ENCODE measurements at places on chromosomes 16 and 17.

DNA sequence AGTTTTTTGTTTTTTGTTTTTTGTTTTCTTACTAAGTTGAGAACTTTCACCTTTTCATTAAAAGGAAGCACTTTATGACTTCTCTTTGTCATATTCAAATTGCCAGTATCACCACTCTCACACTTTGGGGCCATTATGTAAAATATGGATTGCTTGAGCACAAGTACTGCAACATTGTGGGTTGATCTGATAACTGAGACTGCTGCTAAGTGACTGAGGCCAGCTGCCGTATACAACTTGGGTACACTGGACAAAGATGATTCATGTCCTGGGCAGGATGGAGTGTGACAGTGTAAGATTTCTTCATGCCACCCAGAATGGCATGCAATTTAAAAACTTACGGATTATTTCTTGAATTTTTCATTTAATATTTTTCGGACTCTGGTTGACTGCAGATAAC is 7.8 kb downstream of the TTC19 start:
- no peak for DNase-seq

DNA sequence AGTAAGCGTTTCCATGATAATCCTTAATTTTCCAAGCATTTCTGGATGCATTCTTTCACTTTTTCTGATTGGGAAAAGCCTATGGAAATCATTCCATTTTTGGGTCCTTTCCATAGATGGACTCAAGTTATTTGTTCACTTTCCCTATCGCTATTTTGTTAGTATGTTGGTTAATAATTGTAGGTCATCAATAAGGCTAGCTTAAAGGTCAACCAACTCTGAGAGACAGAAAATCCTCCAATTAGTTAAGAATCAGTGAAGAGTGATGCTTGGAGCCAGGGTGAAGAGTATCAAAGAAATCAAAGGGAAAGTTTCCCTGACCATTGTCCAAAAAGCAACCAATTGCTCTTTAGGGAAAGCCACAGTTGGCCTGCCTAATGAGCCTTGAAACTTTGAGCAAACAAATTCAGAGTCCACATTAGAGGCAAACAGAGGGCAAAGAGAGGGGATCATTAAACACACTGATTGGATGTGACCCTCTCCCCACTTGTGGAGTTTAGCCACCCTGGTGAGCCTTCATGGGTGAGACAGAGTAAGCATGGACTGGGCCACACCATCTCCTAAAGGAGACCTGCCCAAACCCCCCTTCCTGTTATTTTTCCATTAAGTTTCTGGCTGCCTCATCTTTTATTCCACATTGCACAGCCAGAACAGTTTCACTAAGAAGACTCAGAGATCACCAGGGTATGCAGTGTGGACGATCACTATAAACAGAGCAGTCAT is 133.4 kb upstream of the DYNLRB2 start:
- DNase-seq: no peak

DNA sequence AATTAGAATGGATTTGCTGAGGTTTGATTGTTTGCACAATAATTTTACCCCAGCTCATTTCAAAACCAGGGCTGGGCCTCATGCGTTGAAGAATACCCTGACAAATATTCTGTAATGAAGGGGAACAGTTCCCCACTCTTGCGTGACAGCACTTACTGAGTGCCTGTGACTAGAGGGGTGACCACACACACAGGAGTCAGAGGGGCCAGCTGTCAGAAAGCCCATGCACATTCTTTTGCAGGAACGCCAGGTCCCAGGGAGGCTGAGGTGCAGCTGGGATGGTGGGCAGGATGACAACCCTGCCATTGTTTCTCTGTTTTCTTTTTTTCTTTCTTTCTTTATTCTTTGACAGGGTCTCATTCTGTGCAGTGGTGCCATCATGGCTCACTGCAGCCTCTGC is 44.6 kb downstream of the SMPD3 start:
- no peak for DNase-seq

DNA sequence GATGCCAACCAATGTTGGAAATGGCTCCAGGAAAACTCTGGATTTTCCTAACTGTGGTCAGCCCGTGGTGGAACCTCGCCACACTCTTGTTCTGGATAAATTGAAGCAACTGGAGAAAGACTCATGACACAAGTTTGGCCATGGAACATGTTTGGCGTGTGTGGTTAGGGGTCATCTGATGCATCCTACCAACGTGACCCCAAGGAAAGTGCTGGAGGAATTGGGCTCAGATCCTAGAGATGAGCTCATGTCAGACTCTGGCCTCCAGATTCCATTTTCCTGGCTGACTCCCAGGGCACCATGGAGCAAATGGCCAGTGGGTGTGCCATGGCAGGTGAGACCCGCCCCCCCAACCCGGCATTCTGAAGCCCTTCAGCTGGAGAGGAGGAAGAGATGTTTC is 58.5 kb downstream of the CACNG5 start:
- DNase-seq: no peak

DNA sequence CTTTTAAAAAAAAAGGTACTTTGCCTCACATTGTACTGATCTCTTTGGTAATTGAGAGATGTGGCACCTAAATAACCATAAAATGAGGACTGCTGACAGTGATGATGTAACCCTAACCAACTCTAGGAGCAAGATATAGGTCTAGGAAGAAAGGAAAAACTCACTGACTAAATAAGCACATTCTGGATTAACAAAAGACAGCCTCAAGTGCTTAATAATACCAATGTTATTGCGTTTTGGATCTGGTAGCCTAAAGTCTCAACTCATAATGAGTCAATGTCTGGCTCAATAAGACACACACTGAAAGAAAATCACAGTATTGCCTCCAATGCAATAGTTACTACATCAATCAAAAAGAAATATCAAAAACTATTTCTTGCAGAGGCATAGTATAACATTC is 3.0 kb downstream of the ERN1 start:
- no peak for DNase-seq

Measured in heart left ventricle (tissue), 16 donors.